ENCODE measurements at places on chromosomes 7 and 10.

GRCh38 chr10:76268530-76268929 is 837.1 kb downstream of the LRMDA start:
- no peak for DNase-seq

- no peak for DNase-seq
Observed at GRCh38 chr10:34739915-34740314, 75.2 kb downstream of the PARD3 start.

GRCh38 chr7:83985821-83986220 is 208.8 kb downstream of the SEMA3A start:
- no peak for DNase-seq

DNA sequence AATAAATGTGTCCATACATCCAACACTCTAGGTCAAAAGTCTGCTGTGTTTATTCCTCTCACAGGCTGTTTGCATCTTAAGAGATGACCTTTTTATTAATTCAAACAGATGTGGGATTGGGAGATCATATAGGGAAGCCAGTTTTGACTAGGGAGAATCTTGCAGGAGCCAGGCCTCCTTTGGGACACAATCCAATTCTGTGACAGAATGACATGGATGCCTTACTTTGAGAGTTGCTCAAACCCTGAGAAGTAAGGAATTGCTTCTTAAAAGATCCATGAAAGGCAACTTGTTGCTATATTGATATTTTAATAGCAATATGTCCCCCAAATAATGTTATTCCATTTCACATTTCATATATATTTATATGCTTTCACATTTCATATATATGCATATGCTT is 53.5 kb upstream of the CACNB2 start:
- DNase-seq, result no peak

- DNase-seq, result no peak
Observed at GRCh38 chr10:44388641-44389040, 3.7 kb upstream of the CXCL12 start.

- DNase-seq, result no peak
Observed at GRCh38 chr7:5997210-5997808, 11.5 kb downstream of the PMS2 start.

DNA sequence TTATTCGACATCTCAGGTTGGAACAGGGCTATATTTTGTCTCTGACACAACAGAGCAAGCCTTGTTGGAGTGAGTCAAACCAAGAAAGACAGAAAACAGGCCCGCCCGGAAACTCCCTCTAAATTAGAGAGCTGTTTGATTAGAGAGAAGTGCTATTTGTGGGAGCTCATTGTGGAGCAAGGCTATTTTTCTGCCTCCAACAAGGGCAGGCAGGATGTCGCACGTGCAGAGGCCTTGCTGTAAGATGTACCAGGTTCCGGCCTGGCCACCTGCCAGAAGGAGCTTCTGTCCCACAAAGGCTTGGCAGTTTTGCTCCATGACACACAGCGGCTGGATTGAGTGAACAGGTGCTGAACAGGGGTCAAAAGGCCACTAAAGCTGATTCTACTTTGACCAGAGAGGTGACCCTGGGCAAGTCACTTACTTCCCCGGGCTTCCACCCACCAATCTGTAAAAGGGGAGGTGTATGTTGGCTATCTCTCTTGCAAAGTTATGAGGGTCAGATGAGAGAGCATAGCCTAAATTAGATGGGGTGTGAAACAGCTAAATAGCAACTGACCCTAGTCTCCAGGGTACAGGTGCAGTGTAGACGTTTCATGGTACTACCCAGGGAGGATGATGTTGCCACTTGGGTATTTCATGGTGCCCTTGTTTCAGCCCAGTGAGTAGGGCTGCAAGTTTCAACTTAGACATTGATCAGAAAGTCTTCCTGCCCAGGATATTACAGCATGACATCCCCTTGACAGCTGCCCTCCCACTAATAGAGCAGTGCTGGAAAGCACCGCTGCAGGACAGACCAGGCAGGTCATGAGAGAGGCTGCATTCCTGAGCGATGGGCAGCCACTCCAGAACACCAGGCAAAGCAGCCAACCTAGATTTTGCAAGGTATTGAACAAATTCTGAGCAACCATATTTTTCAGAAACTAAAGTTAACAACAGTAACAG is 62.0 kb downstream of the VSTM4 start:
- DNase-seq, result no peak

DNA sequence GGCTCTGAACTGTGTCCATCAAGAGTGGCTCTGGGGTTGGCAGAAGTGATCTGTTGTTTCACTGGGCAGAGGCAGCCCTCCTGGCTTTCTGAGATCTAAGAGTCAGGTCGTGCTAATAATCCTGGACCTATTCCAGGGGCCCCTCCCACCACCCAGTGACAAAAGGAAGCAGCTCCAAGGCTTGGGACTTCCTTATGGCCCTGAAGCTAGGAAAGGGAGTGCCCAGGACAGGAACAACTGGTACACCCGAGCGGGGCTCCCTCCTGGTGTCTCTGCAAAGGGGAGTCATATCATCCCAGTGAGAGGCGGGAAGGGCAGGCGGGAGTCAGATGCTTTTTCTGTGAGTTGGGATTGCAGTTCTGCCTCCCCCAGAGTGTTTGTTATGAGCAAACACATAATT is 32.3 kb downstream of the RPS24 start:
- DNase-seq, result no peak

GRCh38 chr10:101789686-101790085 is 6.4 kb upstream of the NPM3 start:
- DNase-seq, result no peak

- peak; percentile 7 for DNase-seq
Observed at GRCh38 chr7:134514663-134515062, 12.7 kb upstream of the AKR1B10 start.

- DNase-seq, result no peak
Observed at GRCh38 chr7:32658034-32658433, 162.7 kb downstream of the AVL9 start.

GRCh38 chr10:46558392-46559185 is 2.1 kb upstream of the GPRIN2 start:
- no peak for DNase-seq

DNA sequence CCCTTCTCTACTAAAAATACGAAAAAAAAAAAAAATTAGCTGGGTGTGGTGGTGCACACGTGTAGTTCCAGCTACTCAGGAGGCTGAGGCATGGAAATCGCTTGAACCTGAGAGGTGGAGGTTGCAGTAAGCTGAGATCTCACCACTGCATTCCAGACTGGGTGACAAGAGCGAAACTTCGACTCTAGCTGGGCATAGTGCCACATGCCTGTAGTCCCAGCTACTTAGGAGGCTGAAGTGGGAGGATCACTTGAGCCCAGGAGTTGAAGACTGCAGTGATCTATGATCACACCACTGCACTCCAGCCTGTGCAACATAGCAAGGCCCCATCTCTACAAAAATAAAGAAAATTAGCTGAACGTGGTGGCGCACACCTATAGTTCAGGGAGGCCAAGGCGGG is 1.2 kb upstream of the SPACDR start:
- no peak for DNase-seq

DNA sequence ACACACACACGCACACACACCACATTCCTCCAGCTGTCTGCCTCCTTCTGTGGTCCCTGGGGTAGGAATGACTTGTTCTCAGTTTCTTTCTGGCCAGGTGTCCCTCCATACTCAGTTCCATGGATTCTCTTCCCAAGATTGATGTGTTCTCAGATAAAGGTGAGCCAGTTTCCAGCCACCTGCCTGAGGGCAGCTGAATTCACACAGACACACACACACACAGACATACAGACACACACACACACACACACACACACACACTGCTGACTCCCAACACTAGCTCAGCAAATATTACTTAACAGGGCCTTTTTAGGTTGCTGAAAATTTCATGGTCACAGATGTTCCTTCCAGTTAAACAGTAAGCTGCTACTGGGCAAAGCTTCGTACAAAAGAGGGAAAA is 45.4 kb upstream of the GDF10 start:
- no peak for DNase-seq

- DNase-seq, result no peak
Observed at GRCh38 chr10:99711129-99711719, 20.7 kb downstream of the COX15 start.

DNA sequence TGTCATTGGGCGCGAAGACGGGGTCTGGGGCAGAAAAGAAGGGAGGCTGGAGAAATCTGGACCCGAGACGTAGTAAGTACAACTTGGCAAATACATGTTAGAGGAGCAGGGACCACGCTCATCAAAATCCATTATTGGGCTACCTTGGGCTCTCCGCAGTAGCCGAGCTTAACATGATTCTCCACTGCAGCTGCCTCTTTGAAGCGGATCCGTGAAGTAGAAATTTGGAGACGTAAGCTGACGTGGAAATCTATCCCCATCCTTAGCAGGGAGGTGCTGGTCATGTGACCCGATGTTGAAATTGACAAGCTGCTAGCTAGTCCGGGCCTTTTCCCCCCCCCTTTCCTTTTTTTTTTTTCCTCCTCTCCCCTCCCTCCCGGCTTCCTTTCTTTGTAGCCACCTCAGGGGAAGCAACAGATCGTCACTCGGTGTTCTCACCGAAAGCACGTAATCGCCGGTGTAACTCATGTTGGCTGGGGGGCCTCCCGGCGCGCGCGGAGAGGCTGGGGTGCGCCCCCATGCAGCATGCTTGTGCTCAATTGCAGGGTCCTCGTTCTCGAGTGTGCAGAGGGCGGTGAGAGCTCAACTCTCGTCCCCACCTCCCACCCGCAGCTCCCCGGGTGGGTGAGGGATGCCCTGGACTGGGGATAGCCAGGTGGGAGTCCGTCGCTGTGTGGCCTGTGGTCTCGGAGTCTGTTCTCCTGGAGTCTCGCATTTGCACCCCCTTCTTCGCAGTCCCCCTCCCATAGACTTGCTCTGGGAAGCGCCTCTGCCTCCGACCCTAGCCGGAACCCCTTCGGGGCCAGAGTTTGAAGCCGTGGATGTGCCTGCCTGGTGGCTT is at the start of gene HOXA11:
TSS of gene HOXA11 (minus strand) at position 220 of the 841 bp plus-strand sequence. CDS start at position 132, 88 bp downstream.
- no peak for DNase-seq

GRCh38 chr7:43692582-43693373 is 36.5 kb downstream of the COA1 start:
- DNase-seq, result no peak

GRCh38 chr10:131685576-131685975 is 215.2 kb upstream of the PPP2R2D start:
- DNase-seq, result no peak

- DNase-seq, result no peak
Observed at GRCh38 chr10:128003521-128003920, 96.6 kb downstream of the PTPRE start.
